Activated CD4-positive, alpha-beta T cell treated with anti-CD3 and anti-CD28 coated beads, Interleukin-2, Interleukin-4, amounts not matched to agents 100 ng/mL and 50 ng/mL, durations not matched to agents 16 hours and 8 hours (primary cell): ENCODE measurements at places on chromosomes 4 and X.

DNA sequence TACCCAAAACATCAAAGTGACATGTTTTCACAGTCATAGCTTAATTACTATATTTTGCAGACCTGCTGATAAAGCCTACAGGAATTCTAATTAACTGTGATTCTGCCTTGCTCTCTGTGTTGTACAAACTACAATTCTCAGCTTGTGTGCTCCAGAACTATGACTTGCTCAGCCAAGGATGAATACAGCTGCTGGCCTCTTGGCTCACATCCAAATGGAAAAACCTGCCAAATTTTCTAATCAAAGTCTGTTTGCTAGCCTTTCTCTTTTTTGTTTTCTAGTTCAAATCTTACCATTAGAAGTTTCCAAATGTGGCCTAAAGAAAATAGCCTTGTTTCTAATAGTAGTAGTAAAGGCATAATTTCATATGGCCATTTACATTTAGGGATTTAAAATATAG, 1176.8 kb downstream of the FAM133A start:
- DNase-seq = no peak

- DNase-seq = no peak
Measured at GRCh38 chr4:105206214-105206613, 59.5 kb downstream of the TET2 start.

GRCh38 chr4:146175541-146176453, at the start of gene LSM6:
LSM6 (plus strand) TSS chr4:146175718; CDS start chr4:146182922, 7,204 bp downstream.
- peak; percentile 89 for DNase-seq

- no peak for DNase-seq
Measured at GRCh38 chr4:132065940-132066495, 1083.1 kb upstream of the PCDH10 start.

GRCh38 chr4:118799231-118799942, 36.5 kb downstream of the SEC24D start:
- no peak for DNase-seq

DNA sequence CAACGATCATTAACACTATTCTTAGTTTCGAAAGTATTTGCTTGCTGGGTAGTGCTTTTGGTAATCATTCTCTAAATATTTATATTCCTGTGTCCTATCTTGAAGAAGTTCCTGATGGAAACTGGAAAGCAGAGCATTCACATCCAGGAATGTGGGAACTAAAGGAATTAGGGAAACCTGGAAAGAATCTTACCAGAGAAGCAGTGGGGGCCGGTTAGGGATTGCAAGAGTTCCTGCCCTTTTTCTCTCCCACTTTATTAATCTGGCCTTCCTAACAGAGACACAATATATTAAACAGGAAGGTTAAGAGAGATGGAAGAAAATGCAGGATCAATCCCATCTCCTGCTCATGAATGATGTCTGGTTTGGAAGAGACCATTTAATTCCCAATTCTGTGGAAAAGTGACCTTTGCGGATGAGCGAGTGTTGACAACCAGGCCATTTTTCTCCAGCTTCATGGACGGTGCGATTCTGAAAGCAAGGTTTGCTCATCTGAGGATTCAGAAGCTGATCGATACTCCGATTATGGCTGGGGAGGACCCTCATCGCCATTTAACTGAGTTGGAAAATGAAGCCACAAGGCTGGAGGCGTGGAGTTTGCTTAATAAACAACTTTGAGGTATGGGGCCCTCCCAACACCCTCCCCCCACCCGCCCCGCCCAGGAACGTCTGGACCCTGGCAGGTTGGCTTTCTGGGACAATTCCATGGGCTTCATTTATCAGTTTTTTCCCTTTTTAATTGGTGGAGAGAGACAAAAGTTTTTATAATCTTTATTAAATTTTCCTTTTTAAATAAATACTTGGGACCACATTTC, 52.3 kb downstream of the C4orf51 start:
- no peak for DNase-seq

GRCh38 chr4:8336412-8337075, 67.0 kb downstream of the HTRA3 start:
- no peak for DNase-seq

- DNase-seq = no peak
Measured at GRCh38 chr4:132417220-132417619, 731.9 kb upstream of the PCDH10 start.
